ENCODE measurements at places on chromosomes 5 and 9.

- no peaks in the 10 kb centered on the region for H3K36me3 ChIP-seq
- no peaks in the 10 kb centered on the region for H3K27me3 ChIP-seq
- no peak overlapping the region for H3K27ac ChIP-seq
- DNase-seq: no peak
- H3K4me1 ChIP-seq: no peaks in the 10 kb centered on the region
Observed at GRCh38 chr5:122402955-122403685, 91.1 kb downstream of the SNCAIP start.

DNA sequence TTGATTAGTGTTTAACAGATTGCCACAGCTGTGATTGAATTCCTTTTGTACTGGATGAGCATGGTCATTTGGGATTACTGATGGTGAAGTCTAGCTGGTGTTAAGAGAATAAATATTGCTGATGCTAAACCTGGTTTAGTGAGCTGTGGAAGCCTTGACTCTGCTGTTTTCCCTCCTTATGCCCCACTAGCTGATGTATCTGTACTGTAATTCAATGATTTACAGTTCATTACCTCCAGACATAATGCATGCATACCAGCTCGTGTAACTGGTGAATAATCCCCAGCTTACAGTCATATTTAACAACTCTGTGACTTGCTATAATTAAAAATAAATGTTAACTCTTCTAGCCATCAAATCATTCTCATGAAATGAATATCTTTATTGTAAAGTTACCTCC is 1.7 kb upstream of the CMYA5 start:
- no peak for DNase-seq
- H3K4me3 ChIP-seq: no peak overlapping the region
- peaks cover 18% of the 10 kb centered on the region for H3K36me3 ChIP-seq

GRCh38 chr9:133701321-133701980 is 36.7 kb downstream of the SARDH start:
- H3K36me3 ChIP-seq: peaks cover 7% of the 10 kb centered on the region
- peak overlapping the region; percentile 78 for H3K4me3 ChIP-seq
- H3K4me1 ChIP-seq: peaks cover 26% of the 10 kb centered on the region
- H3K27me3 ChIP-seq: peaks cover 3% of the 10 kb centered on the region
- DNase-seq: peak; percentile 50

GRCh38 chr9:106102821-106103220 is 408.5 kb downstream of the TMEM38B start:
- no peak overlapping the region for H3K27ac ChIP-seq
- DNase-seq: no peak
- no peaks in the 10 kb centered on the region for H3K4me1 ChIP-seq
- no peaks in the 10 kb centered on the region for H3K36me3 ChIP-seq

- H3K27me3 ChIP-seq: no peaks in the 10 kb centered on the region
- no peak overlapping the region for H3K4me3 ChIP-seq
- no peaks in the 10 kb centered on the region for H3K36me3 ChIP-seq
- no peaks in the 10 kb centered on the region for H3K4me1 ChIP-seq
- no peak overlapping the region for H3K27ac ChIP-seq
- no peak for DNase-seq
Observed at GRCh38 chr5:57878301-57878722, 395.7 kb upstream of the ACTBL2 start.

DNA sequence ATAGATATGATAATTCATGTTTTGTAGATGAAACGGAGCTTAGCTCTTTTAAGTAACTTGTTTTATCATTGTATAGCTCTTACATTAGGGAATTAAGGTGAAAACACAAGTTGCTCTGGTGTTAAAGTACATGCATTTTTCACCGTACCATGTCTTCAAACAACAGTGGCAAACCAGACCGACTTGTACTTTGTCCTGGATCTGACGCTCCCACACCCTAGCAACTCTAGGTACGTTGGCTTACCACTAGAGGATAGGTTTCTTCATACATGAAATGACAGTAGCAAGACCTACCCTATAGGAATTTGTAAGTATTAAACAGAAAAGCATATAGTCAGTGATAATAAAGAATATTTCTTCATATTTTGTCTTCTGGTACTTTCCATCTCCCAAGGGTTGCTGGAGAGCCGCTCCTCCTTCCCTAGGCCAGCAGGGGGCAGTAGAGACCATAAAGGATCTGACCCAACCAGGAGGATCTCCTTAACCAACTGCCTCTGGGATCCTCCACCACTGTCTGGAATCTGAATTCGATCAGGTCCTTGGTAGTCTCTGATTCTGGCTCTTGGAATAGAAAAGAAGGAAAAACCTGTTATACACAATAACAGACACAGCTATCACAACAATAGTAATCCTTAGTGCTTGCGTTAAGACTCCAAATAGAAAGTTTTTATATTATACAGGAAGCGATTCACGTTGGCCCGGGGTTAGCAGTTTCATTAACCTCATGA is 136.7 kb downstream of the CAVIN4 start:
- H3K4me1 ChIP-seq: no peaks in the 10 kb centered on the region
- H3K4me3 ChIP-seq: no peak overlapping the region
- H3K36me3 ChIP-seq: no peaks in the 10 kb centered on the region
- peaks cover under 1% of the 10 kb centered on the region for H3K27me3 ChIP-seq
- DNase-seq: peak; percentile 2
- H3K27ac ChIP-seq: no peak overlapping the region

GRCh38 chr9:110752766-110753165 is 84.2 kb downstream of the MUSK start:
- H3K27me3 ChIP-seq: no peaks in the 10 kb centered on the region
- no peak overlapping the region for H3K4me3 ChIP-seq
- no peaks in the 10 kb centered on the region for H3K4me1 ChIP-seq
- no peak overlapping the region for H3K27ac ChIP-seq
- no peak for DNase-seq
- no peaks in the 10 kb centered on the region for H3K36me3 ChIP-seq

GRCh38 chr9:129934041-129934591 is 98.9 kb downstream of the USP20 start:
- peaks cover 71% of the 10 kb centered on the region for H3K4me1 ChIP-seq
- H3K36me3 ChIP-seq: peaks cover 65% of the 10 kb centered on the region
- DNase-seq: no peak
- peak overlapping the region; percentile 87 for H3K27ac ChIP-seq
- H3K4me3 ChIP-seq: peak overlapping the region; percentile 43

DNA sequence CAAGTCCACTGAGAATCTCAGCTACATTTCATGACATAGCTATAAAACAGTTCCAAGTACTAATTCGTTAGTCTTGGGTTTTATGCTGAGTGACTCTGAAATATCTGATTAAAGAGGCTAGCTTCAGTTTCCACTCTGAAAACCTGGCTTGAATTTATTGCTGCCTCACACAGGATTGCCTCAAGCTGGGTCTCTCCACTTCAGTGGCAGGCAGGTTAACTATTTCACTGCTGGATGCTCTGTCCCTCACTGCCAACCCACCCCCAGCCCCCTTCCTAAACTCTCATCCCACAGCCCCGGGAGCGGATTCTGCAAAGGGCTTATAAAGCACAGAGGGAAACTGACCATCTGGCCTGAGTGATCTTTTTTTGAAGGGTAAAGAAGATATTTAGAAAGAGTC is 318.3 kb downstream of the MLLT3 start:
- no peaks in the 10 kb centered on the region for H3K4me1 ChIP-seq
- DNase-seq: no peak
- peaks cover 5% of the 10 kb centered on the region for H3K27me3 ChIP-seq
- H3K4me3 ChIP-seq: no peak overlapping the region
- no peak overlapping the region for H3K27ac ChIP-seq
- H3K36me3 ChIP-seq: no peaks in the 10 kb centered on the region

DNA sequence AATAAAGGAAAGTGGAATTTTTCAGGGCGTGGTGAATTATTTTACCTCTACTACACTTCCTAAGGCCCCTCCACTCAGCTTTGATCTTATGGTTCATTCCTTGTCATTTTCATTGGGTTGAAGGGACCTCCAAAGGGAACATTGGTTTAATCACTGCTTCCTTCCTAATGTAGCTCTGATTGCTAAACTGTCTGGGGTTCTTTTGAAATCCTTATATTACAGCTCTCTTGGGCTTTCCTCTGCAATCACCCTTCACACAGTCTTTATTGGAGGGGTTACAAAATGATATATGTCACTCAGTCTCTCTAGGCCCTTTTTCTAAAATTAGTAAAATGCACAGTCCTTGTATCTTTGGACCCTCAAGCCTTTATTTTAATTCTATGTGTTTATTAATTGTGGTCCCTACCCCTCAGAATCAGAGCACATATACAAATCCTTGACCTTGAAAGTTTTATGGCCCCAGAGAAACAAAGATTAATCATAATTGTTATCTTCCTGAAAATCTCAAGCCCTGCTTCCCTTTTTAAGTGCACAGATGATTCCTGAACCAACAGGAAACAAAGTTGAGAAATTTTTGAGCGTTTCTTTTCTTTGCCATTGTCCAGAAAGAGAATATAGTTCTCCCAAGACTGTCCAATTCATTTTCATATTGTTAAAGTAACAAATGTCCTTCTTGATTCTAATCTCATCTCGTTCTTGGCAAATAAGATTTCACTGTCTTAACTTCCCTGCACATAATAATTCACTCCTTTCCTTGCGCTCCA is 330.0 kb downstream of the ARRDC3 start:
- no peak for DNase-seq
- H3K27me3 ChIP-seq: peaks cover 14% of the 10 kb centered on the region
- no peak overlapping the region for H3K27ac ChIP-seq
- no peaks in the 10 kb centered on the region for H3K36me3 ChIP-seq
- H3K4me3 ChIP-seq: no peak overlapping the region

- no peak for DNase-seq
- no peaks in the 10 kb centered on the region for H3K4me1 ChIP-seq
- no peaks in the 10 kb centered on the region for H3K27me3 ChIP-seq
- H3K36me3 ChIP-seq: no peaks in the 10 kb centered on the region
Observed at GRCh38 chr5:105146867-105147266, 1584.3 kb upstream of the NUDT12 start.

DNA sequence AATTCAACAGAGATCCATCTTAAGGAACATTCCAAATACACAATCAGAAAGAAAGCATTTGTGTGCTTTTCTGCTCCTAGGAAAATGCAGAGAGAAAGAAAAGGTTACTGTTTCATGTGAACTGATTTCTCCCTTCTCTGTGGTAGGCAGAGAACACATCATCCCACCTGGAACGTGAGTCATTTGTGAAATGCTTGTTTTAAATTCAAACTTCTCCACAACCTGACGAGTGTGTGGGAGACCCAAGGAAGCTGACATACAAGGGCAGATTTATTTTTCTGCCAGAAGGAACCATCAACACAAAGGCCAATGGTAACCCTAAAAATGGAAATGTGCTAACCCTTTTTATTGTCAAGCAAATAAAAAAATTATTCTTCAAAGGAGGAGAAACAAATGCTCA is 156.4 kb downstream of the EFNA5 start:
- H3K4me1 ChIP-seq: peaks cover 3% of the 10 kb centered on the region
- no peak for DNase-seq
- H3K27ac ChIP-seq: no peak overlapping the region

GRCh38 chr5:66864240-66864884 is 268.2 kb downstream of the MAST4 start:
- peaks cover 48% of the 10 kb centered on the region for H3K27me3 ChIP-seq
- DNase-seq: no peak
- H3K36me3 ChIP-seq: peaks cover 2% of the 10 kb centered on the region
- peak overlapping the region; percentile 6 for H3K27ac ChIP-seq

- H3K4me3 ChIP-seq: no peak overlapping the region
- H3K27ac ChIP-seq: no peak overlapping the region
- no peaks in the 10 kb centered on the region for H3K36me3 ChIP-seq
- DNase-seq: no peak
Observed at GRCh38 chr9:72534931-72535330, 13.5 kb downstream of the TMC1 start.

GRCh38 chr9:127197861-127198430 is 66.6 kb upstream of the GARNL3 start:
- peaks cover 8% of the 10 kb centered on the region for H3K4me1 ChIP-seq
- H3K27me3 ChIP-seq: no peaks in the 10 kb centered on the region
- H3K27ac ChIP-seq: no peak overlapping the region
- DNase-seq: no peak
- no peak overlapping the region for H3K4me3 ChIP-seq
